Stimulated activated CD8-positive, alpha-beta memory T cell treated with anti-CD3 and anti-CD28 coated beads, Interleukin-7, amount 100 ng/mL, for 1 hour (primary cell): ENCODE measurements at places on chromosomes 16 and 17.

DNA sequence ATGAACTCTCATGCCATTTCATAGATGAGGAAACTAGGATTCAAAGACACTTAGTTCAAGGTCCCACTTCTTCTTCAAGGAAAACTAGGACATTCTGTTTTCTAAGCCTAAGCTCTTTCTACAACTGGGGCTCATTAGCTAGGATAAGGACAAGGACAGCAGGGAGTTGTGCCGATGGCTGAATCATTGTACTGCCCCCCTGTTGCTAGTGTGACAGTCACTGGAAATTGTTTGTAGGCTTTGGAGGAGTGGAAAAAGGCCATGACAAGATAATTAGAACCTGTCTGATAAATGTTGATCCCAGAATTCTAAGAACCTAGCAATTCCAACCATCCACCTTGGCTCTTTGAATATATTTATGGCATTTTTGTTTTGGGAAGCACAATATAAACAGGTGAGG, 445.7 kb downstream of the CDH8 start:
- no peak for DNase-seq

DNA sequence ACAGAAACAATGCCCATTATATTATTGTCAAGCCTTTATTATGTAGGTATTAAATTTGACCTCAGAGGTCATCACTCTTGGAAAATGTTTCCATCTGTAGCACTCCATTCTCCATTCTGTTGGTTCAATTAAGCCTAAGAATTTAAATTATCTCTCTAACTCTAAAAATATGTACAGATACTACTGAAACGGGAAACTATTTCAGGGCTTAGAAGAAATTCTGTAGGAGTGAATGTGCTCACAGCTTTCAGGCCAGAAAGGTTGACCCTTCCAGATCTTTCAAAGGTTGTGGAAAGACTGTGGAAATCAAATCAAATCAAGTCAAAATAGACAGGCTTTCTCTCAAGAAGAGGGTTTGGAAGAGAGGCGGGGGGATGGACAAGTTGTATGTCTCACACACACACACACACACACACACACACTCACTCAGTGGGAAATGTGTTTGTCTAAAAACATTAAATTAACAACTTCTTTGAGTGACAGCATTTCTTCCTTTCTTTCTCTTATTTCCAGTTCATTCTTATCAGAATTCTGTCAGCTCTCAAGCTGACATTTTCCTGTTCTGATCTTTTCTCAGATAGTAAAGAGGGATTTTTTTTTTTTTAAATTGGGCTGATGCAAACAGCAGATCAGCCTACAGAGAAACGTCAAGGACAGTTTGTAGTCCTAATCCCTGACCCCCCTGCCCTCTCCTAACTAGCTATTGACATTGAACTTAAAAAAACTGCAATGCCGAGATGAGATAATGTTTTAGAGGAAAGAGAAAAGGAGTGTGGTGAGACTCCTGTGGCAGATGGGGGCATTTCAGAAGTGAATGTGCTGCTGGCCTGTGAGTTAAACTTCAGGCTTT, 139.0 kb upstream of the ZFHX3 start:
- DNase-seq: no peak

- no peak for DNase-seq
Observed at GRCh38 chr16:89452241-89452640, 38.1 kb downstream of the ANKRD11 start.

- no peak for DNase-seq
Observed at GRCh38 chr16:24668481-24669061, 60.9 kb upstream of the TNRC6A start.

DNA sequence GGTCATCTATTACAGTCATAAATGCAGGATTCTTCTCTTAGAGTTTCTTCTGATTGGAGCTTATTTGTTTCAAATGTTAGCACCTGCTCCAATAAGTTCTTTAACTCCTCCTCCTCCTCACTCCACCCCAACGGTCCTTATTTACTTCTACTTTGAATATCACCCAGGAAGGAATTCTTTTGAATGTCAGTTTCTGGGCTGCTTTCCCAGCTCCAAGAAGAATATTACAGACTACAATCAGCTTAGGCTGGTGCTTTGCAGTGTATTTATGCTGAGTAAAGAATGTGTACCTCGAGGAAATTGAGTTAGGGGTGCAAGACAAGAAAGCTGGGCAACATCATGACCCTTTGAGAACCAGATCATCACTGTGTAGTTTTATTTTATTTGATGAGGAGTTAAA, 30.8 kb downstream of the MAP3K3 start:
- no peak for DNase-seq

- DNase-seq: no peak
Observed at GRCh38 chr17:74773871-74774286, 2.3 kb downstream of the NAT9 start.

DNA sequence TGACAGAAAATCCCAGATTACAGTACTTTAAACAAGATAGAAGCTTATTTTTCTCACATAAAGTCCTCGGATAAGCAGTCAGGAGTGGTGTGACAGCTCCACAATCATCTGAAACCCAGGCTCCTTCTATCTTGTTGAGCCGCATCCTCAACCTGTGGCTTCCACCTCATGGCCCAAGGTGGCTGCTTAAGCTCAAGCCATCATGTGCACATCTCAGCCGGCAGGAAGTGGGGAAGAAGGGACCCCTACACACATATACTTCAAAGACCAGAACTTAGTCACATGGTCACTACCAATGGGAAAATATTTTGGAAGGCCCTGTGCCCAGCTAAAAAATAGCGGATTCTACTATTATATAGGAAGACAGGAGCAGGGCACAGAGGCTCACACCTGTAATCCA, 11.0 kb upstream of the FBXO47 start:
- DNase-seq: no peak

- DNase-seq: no peak
Observed at GRCh38 chr17:32440722-32441121, 3.6 kb upstream of the PSMD11 start.

- DNase-seq: no peak
Observed at GRCh38 chr16:8961811-8962390, 1.8 kb downstream of the USP7 start.

- no peak for DNase-seq
Observed at GRCh38 chr17:2171702-2172076, 116.8 kb downstream of the HIC1 start.

- no peak for DNase-seq
Observed at GRCh38 chr17:54180950-54181349, 358.2 kb downstream of the KIF2B start.

DNA sequence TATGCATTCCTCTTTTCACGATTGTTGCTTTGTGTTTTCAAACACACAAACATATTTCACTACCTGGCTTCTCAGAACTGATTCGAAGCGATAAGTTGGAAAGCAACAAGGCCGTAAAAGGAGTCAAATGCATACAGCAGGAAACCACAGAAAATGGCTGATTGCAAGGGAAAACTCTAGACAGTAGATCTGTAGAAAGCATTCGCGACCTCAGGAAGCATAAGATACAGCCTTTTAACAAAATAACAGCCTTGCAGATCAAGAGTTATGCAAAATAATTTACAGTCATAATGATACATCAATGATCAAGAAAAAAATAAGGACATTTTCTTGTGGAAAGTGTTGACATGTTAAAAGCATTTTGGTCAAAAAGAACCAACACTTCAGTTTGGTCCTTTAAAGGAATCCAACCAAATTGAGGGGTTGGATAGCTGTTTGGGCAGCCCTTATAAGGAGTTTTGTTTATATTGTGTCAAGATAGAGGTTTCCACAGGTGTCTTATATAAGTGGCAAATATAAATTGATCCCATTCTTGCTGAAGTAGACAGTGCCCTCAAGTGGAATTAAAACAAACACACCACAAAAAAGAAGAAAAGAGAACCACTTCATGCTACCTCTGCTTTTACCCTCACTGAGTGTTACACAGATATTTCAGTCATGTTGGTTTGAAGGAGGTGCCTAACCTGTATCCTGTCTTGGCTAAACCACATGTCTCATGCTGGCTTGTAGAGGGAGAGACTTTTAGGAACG, 5.5 kb downstream of the CYLD start:
- DNase-seq: no peak

DNA sequence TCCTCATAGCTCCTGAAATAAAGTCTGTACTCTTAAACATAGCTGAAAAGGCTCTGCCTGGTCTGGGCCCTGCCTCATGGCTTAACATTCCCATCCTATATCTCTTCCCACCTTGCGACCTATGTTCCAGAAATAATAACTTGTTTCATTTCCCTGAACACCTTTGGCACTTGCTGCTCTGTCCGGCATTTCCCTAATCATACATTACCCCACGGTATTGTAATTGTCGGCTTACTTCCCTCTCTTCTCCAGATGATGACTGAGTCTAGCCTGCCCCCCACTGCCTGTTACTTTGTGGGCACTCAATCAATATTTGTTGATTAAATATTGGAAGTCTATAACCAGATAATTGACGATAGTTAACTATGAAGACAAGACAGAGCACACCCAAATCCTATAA, 23.3 kb upstream of the SUPT4H1 start:
- DNase-seq: no peak

DNA sequence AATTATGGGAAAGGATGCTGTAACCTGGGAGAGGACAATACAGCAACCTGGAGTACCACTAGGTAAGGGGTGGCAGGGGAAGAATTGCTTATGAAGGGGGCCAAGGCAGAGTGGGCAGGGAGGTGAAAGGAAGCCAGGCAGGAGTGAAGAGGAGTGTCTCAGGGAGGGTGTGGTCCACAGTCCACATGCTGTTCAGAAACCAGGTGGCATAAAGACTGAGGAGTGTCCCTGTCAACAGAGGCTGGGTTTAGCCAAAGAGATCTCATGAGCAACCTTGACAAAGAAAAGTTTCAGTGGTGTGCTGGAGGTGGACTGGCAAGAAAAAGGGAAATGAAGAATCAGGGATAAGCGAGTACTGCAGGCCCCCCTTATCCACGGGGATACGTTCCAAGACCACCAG, 88.4 kb downstream of the SPACA3 start:
- no peak for DNase-seq

GRCh38 chr17:55383771-55384642, 37.6 kb downstream of the MMD start:
- DNase-seq: no peak
